ENCODE measurements at places on chromosomes 2 and 18.

DNA sequence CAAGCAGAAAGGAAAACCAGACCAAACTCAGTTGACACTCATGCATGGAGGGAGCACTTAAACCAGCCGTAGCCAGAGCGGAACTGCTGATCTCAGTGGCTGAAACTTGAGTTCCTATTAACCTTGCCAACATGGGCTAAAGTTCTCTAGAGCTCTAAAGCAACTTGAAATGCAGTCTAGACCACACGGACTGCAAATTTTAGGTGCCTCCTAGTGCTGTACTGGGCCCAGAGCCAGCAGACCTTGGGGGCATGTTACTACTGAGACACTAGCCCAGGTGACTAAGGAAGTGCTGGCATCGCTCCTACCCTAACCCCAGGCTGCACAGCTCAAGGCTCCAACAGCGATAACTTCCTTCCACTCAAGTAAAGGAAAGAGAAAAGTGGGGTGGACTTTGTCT lies 236.5 kb downstream of the AKAIN1 start:
- DNase-seq = no peak

GRCh38 chr18:74416124-74416523 lies 41.0 kb downstream of the DIPK1C start:
- DNase-seq = no peak

DNA sequence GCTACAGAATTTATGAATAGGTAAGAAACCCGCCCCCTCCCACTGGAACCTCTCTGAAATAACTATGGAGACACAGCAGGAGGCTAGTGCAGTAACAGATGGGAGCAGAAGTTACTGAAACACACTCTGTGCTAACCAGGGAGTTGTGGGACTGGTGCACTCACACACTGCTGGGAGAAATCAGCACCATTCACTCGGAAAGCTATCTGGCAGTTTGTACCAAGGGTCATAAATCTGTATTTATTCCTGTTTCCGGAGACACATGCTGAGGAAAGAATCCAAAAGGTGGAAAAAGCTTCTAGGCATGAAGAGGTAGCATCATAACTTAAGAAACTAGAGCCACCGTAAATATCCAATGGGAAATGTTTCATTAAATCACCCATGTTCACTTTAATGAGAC lies 39.9 kb downstream of the TGFA start:
- DNase-seq = no peak

DNA sequence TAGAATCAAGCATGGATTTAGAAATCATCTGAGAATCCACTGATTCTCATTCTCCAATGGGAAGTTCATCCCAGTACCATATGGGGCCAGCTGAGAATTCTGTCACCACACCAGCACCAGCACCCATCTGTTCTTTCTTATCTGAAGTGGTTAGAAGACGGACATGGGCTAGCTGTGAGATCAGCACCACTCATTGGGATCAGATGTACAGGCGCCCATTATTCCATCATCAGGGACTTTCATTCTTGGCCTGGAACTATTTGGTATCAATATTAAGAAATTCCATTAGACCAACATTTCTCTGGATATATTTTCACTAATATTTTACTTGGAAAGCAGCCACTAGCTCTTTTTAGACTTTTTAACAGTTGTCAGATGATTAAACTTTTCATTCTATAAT lies 185.9 kb upstream of the LINC00305 start:
- no peak for DNase-seq

- no peak for DNase-seq
These were observed 446.1 kb upstream of the MYT1L start for GRCh38 chr2:2777213-2777612.

DNA sequence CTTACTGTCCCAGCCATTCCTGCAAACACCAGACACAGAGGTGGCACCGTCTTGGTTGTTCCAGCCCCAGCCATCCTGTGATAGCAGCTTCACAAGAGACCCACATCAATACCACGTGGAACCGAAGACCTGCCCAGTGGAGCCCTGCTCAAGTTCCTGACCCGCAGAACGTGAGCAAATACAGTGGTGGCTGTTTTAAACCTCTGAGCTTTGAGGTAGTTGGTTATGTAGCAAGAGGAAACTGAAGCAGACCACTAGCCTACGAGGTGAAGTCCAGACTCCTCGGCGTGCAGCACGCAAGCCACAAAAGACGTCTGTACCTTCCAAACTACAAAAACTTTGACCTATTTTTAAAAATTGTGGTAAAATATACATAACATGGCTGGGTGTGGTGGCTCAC lies 96.1 kb upstream of the ODC1 start:
- no peak for DNase-seq

- DNase-seq = no peak
These were observed 15.5 kb upstream of the NFU1 start for GRCh38 chr2:69452687-69453086.

DNA sequence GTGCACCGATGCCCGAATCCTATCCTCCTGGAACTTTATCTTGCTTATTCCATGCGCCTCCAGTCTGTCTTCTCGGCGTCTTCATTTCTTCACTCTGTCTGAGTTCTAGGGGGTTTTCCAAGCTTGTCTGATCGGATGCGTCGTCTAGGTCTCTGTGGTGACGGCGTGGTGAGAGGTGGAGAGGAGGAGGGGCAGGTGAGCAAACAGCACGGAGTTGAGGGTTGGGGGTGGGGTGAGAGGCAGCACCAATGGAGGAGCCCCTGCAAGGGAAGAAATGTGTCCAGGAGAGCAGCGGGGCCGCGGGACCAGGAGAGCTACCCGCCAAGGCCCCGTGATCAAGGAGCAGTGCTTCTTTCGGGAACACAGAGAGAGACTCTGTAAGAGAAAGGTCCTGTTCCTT lies 131.3 kb upstream of the TWIST2 start:
- no peak for DNase-seq

DNA sequence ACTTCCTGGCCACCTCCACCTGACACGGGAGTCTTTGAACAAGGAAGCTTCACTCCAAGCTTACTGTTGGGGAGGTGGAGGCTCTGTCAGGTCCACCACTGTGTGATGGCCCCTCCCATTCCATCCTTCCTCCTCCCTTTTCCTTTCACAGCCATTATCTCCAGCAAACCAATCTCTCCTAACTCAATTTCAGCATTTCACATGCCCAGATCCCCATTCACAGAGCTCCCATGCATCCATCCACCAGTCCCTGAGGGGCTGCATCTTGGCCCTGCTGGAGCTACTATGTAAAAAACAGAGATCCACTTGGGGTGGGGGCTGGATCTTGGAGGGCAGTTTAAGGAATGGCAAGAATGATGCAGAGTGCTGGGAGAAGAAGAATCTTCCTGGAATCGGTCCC lies 129.0 kb upstream of the COPS8 start:
- no peak for DNase-seq

GRCh38 chr2:20663196-20664070 lies 3.5 kb upstream of the GDF7 start:
- DNase-seq = no peak

GRCh38 chr2:44844651-44845270 lies 96.7 kb upstream of the SIX3 start:
- no peak for DNase-seq

GRCh38 chr2:182863642-182864041 lies 2.8 kb downstream of the FRZB start:
- DNase-seq = no peak

Measured in retina (tissue), 1 donor.